ENCODE measurements at places on chromosomes 4 and X.

DNA sequence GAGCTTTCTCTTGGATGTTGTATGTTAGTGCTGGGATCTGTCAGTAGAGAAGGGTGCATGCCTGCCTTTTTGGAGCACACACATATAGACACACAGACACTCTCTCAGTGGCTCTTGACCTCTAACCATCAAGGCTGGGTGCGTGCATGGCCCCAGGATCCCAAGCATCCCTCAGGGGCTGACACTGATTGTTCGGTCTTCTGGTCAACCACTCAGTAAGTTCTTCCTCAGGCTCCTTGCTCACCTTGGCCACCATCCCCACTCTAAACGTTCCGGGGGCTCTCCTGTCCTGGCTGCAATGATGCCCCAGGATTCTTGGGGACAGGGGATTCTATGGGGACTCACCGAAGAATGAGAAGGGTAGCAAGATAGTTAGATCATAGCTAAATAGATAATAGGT lies 179.6 kb downstream of the SHOX start:
- no peak for DNase-seq

- no peak for DNase-seq
Observed at GRCh38 chr4:8728536-8729407, 136.2 kb downstream of the CPZ start.

DNA sequence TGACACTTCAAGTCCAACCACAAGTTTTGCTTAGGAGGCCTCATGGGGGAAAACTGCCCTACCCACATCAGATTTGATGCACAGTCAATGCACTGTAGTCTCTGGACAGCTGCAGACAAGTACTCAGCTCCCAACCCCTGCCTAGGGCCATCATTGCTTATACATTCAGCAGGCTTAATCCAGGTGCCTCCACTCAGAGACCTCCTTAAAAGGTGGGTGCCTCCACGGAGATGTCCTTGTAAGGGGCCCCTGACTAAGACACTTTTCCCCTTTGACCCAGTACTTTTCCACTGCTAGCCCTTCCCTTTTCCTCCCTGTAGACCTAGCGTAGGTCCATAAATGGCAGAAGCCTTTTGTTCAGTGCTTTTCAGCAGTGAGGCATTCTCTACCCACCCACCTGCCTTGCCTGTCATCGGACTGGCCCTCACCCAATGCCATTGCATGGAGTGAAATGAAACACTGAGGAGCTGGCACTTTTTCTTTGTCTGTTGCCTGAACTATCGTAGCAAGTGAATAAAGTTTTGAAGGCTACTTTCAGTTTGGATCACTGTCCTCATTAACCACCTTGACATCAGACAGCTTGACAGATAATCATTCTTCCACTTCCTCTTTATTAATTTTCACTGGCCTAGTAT lies 23.8 kb upstream of the PLK4 start:
- DNase-seq, result no peak

GRCh38 chr4:137430171-137430570 lies 102.1 kb downstream of the PCDH18 start:
- no peak for DNase-seq

GRCh38 chrX:139795196-139795595 lies 87.2 kb upstream of the MCF2 start:
- no peak for DNase-seq

DNA sequence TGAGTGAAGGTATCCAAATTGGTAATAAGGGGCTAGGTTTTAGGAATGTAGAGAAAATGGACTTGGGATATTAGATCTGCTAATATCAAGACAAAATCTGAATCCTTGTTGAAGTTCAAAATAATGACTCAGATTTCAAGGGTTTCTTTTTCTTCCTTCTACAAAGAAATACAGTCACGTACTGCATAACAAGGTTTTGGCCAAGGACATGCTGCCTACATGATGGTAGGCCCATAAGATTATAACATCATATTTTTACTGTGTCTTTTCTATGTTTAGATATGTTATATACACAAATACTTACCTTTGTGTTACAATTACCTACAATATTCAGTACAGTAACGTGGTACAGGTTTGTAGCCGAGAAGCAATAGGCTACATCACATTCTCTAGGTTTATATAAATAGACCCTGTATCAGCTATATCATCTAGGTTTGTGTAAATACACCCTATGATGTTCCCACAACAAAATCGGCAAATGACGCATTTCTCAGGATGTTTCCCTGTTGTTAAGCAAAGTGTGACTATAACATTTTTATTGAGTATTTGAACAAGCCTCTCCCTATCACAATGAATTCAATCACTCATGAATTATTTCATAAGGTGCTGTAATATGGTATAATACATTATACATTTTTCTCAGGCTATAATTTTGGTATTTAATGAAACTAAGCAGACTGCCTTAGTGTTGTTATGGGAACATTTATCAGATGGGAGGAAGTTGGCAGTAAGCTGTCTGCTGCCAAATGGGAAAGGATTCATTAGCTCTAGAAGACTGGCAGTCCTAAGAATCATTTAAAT lies 186.3 kb downstream of the PPP3CA start:
- no peak for DNase-seq

- peak; percentile 47 for DNase-seq
Observed at GRCh38 chrX:37349221-37350033, at the start of gene PRRG1. Gene PRRG1, plus strand, starts transcription at chrX:37349364. Its CDS starts 56,886 bp downstream, at chrX:37406250.

GRCh38 chrX:124215786-124216185 lies 116.7 kb upstream of the TEX13D start:
- DNase-seq, result no peak

DNA sequence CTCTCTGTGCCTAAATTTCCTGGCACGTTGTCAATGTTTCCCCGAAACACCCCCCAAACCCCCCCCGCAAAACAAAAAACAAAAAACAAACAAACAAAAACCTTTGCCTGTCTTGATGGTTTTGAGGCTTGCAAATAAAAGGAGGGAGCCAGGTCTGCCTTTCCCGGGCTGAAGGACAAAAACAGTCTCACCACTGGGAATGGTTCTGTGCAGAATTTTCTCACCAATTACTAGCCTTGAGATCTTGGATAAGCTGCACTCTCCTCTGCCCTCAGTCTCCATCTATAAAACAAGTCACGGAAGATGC lies 15.5 kb downstream of the NKX3-2 start:
- DNase-seq, result no peak

GRCh38 chr4:90958256-90958895 lies 831.2 kb downstream of the CCSER1 start:
- DNase-seq, result peak; percentile 86

Data from kidney glomerular epithelial cell (primary cell).